Astrocyte of the cerebellum (primary cell): ENCODE measurements at places on chromosomes 12 and 14.

- no peak for DNase-seq
These were observed 240.8 kb downstream of the DACT1 start for GRCh38 chr14:58878439-58879139.

- DNase-seq = no peak
These were observed 666 bp upstream of the DERA start for GRCh38 chr12:15910468-15910863.

DNA sequence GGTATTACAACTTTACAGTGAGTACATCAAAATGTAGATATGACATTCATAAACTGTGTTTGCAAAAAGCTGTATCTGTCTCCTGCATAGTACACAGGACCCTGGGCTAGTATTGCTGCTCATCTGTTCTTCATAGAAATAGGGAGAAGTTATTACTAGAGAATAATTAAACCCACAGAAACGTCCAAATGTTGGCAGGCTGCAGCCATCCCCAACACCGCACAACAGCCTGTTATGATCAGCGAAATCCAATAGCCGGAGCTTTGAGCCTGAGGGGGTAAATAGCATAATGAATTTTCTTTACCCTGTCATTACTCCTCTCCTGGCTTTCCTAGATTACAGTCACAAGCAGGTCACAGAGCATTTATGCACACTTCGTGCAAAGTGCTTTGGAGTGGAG, 178.0 kb downstream of the DACT1 start:
- no peak for DNase-seq

GRCh38 chr14:75182821-75183220, 6.4 kb upstream of the TMED10 start:
- DNase-seq = no peak

GRCh38 chr12:32702473-32702872, 23.4 kb downstream of the DNM1L start:
- no peak for DNase-seq

DNA sequence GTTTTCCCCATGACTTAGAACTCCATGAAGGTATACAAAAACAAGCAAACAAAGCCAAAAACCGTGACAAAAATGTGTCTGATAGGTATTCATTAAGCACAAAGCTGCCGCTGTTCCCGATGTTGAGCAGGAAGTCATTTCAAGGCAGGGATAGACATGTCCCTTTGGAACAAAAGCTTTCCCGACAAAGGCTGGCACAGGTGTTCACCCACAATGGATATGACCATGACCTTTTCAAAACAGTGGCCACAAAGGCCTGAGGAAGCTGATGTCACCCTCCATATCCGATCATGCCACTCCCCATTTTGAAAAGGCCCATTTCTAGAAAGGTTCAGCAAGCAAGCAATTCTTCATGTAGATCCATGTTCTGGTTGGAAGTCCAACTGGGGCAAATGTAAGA, 279.1 kb downstream of the BTG1 start:
- no peak for DNase-seq

DNA sequence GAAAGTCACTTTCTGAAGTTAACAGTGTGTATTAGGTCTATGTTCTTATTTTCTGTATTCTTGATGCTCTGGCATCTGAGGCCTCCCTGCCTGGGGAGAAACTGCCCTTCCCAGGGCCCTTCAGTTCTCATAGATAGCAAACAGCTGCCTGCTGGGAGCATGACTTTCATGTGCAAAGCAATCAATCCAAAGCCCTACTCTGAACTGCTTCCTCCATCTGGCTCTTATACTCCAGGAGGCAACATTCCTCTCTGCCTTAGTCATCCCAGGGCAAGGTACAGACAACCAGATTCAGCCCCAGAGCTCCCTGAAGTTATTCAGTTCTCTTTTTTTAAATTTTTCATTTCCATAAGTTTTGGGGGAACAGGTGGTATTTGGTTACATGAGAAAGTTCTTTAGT, 41.7 kb upstream of the RIN3 start:
- DNase-seq = peak; percentile 80
